ENCODE measurements at places on chromosomes 5 and 9. TPM values are rescaled to one million over a fixed set of nuclear protein-coding genes. Genes with fewer than 3 reads are reported as not detected.

Gene XPA
- 28.4 TPM for total RNA-seq

Gene IFNA13
- total RNA-seq, result not detected

- H3K27me3 ChIP-seq, result no peaks in the 10 kb centered on the region
- no peak overlapping the region for H3K4me3 ChIP-seq
- no peaks in the 10 kb centered on the region for H3K4me1 ChIP-seq
- no peak for DNase-seq
These were observed 624.2 kb downstream of the CHSY3 start for GRCh38 chr5:130528474-130528873.

DNA sequence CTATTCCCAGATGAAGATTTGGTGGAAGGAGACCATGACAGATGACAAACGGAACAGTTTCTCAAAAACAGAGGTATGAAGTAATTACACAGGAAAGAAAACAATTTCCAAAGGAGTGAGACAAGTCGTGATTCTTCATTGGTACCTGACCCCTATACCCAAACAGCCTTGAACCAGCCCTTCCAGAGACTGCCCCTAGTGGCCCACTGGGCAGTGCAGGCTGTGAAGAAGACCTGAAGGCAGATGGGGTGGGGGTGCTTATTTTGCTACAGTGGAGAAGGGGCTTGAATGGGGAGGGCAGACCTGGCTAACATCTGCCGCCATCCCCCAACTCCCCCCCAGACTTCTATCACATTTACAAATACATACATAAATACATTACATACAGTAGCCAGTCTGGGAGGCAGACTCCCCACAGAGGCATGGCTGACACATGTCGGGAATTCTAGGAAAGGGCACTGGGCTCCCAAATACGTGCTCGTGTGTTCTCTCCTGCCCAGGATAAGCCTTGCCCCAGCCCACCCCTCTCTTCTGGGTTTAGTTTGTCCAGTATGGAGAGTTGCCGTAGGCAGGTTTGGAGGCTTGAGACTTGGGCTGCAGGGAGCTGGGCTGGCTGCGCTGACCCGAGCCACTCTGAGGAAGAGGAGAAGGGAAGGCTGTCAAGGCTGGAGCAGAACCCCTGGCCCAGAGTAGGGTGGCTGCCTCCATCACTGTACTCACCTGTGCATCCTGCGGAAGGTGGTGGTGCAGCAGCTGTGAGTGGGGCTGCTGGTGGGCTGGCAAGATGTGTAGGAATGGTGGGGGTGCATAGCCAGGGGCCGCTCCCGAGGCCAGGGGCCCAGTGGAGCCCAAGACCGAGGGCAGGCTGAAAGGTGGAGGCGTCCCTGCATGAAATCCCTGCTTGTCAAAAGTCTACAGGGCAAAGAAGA is 105.3 kb downstream of the UBE2R2 start:
- H3K27me3 ChIP-seq, result no peaks in the 10 kb centered on the region
- H3K4me3 ChIP-seq, result no peak overlapping the region
- no peaks in the 10 kb centered on the region for H3K4me1 ChIP-seq
- H3K36me3 ChIP-seq, result peaks cover 79% of the 10 kb centered on the region
- DNase-seq, result peak; percentile 45
- no peak overlapping the region for H3K27ac ChIP-seq

All from natural killer cell (primary cell).